Right ventricle myocardium inferior (tissue), 1 donor: ENCODE measurements at places on chromosomes 2 and 18.

DNA sequence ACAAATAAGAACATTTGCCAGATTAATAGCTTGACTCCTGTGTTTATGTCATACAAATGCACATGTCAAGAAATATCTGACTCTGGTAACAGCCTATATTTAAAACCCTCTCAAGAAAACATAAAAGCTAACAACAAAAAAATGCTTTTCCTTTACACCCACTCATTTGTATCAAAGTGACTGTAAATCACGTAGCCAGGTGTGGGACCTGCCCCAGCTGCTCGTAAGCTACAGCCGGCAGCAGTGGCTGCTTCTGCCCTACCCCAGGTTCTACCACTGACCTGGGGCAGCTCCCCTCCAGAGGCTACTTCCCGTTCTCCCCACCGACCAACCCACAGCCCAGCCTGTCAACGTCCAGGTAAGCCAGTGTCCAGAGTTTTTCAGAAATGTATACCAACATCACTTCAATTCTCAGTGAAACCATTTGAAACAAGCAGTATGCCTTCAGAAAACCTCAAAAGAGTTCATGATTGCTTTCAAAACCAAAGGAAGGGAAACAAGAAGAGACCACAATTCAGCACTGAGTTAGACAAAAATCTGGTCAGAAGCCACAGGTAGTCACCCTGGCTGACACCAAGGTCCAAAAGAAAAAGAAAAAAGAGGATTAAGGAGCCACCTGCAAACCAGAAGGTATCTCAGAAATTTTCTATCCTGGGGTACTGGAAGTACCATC lies 40.4 kb downstream of the KIDINS220 start:
- no peak for DNase-seq

DNA sequence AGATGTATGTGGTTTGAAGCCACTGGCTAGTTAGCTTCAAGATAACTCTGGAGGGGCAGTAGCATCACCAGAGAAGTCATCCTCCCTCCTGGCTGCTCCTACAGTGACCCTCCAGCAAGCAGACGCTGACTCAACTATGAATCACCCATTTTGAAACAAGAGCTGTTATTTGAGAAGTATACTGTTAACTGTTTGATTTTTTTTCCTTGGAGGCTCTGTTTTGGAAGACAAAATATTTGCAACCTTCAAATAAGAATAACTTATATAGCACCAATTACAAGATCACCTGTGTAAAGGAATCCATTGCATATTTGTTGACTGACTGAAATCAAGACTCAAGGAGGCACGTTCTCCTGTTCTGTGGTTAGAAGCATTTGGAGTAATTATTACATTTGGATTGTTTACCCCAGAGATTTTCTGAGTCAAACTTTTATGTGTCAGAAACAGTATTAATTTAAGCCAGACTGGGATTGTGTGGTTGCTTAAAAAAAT lies 313.8 kb downstream of the MTX2 start:
- DNase-seq = no peak

- DNase-seq = no peak
Observed at GRCh38 chr2:74725287-74725686, 71.2 kb downstream of the SEMA4F start.

DNA sequence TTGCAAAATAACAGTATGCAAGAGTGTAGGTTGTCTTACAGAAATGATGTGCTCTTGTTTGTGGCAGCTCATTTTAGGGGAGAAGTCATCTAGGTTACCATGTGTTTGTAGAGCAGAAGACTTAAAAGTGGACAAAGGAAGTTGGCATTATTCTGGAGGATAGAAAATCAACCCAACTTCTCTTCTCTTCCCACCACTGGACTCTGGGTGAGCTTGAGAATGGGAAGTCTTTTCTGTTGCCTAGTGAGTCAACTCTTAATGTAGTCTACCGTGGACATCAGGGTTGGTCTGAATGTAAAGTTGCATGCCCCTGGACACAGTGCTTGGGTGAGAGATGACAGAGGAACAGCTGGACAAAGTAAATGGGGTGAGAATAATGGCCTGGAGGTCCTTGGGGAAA lies 98.3 kb downstream of the FMNL2 start:
- no peak for DNase-seq
